ENCODE measurements at places on chromosomes 7 and 10. TPM values are rescaled to one million over a fixed set of nuclear protein-coding genes. Genes with fewer than 3 reads are reported as not detected.

DNA sequence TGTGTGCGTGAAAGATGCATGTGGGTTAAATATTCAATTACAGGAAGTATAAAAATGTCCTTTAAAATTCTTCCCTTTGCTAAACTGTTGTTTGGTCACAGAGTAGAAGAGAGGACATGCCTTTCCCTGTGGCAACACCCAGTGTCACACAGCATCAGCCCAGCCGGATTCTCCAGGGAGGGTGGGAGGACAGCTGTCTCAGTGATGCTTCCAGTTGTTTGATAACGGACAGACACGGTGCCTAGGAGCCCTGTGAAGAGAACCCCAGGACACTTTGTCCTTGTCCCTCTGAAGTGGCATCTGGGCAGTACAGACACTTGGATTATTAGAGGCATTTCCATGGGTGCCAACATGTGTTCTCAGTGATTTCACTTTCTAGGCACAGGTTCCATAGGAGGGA is 306.6 kb upstream of the LRGUK start:
- DNase-seq = no peak

DNA sequence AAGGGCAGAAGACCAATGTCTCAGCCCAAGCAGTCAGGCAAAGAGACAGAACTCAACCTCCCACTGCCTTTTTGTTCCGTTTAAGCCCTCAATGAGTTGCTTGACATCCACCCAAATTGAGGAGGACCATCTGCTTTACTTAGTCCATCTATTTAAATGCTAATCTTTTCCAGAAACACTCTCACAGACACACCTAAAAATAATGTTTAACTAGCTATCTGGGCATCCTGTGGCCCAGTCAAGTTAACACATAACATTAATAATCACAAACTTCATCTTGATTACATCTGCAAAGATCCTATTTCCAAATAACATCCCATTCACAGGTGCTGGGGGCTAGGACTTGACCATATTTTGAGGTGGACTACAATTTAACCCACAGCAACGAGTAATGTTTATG is 115.7 kb downstream of the RAB11FIP2 start:
- no peak for DNase-seq

Gene FZD8
- polyA plus RNA-seq = 3.1 TPM

Gene LFNG
- 10.7 TPM for polyA plus RNA-seq

All from urinary bladder (tissue), 4 donors.